ENCODE measurements at places on chromosomes 7 and 10.
A peak's percentile ranks its signal among the peaks of the same experiment; 100 is the strongest.

GRCh38 chr7:36092221-36092771 is 60.8 kb upstream of the EEPD1 start:
- no peak for DNase-seq

- no peak for DNase-seq
Observed at GRCh38 chr10:103839519-103839871, 15.9 kb downstream of the SH3PXD2A start.

GRCh38 chr7:104933022-104933421 is 81.0 kb upstream of the KMT2E start:
- no peak for DNase-seq

DNA sequence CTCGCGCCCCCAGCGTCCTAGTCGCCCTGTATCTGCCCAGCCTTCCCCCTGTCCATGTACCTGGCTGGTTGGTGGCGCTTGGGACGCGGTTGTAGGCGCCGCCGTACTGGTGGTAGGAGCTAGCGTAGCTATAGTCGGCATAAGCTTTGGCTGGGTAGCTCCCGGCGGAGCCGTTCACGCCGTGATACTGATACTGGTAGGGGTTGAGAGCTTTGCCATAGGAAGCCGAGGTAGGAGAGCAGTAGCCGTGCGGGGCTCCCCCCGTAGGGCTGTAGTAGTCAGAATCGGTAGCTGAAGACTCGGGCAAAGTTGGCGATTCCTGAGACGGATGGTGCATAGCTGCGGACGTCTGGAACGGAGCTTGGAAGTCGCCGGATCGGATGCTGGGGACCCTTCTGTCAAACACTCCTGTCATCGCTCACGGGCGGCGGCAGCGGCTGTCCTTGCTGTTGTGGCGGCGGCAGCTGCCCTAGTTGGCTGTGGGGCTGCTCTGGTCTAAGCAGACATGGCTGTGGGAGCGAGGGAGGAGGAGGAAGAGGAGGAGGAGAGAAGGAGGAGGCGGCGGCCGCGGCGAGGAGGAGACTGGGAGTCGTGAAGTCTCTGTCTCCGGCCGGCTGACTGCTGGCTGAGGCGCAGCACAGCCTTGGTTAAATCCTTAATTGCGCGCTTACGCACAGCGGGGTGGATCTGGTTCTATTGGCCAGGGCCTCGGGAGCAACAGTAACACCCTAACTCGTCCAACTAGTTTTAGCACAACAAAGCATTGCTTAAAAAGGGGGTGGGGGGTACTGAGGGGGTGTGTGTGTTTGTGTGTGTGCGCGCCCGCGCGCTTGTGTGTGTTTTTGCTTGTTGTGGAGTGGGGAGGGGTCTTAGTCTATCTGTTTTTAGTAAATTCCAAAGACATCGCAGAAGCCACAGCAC is at the start of gene DLX5:
Gene DLX5 (minus strand): TSS at position 623 of the 921 bp plus-strand sequence. CDS start 208 bp downstream, at position 415.
- DNase-seq = no peak

DNA sequence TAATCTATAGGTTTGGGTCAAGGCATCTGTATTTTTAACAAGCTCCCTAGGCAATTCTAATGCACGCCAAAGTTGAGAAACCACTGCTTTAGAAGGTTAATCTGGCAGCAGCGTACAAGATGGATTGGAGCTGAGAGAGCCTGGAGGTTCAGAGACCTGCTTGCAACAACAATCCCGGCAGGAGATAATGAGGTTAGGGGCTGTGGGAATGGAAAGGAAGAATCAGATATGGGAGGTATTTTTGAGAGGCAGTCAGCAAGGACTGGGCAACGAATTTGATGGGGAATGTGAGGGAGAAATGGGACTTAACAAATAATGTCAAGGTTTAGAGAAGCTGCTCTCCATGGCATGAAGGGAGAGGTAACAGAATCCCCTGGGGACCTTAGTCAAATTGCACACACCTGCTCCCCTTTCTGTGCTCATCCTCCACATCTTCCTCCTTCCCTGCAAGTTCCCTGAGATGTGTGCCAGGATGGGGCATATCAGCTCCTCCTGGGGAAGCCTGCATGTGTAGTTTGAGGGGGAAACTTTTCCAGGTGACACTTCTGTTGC is 731.0 kb upstream of the GALNT17 start:
- DNase-seq = no peak

- no peak for DNase-seq
Observed at GRCh38 chr7:112646783-112647182, 143.4 kb downstream of the TMEM168 start.

DNA sequence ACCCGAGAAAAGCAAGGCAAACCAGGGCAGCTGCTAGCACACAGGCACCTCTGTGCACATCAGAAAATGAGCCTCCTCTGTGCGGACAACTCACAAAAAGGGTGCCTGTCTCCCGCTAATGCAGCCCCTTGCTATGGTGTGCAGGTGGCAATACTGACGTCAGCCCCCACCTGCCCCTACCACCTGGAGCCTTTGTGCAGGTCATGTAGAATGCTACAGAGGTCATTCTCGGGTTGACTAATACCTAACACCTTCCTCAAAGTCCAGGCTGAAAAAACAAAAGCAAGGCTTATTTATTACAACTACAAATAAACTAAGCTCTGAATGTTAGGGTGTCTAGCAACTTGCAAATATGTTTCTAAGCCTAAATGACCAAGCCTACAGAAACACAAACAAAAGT is 13.9 kb downstream of the PIP4K2A start:
- DNase-seq = no peak

DNA sequence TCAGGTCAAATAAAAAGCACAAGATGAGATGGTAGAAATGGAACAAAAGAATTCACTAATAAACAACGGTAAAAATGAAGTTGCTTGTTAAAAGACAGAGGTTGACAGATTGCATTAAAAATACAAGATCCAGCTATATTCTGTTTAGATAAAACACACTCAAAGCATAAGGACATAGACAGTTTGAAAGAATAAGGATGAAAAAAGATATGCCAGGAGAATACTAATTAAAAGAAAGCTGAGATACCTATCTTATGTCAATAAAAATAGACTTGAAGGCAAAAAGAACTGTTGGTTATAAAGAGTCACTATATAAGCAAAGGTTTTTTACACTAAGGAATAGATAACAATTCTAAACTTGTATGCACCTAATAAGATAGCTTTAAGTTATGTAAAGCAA is 105.3 kb downstream of the GPR158 start:
- no peak for DNase-seq

DNA sequence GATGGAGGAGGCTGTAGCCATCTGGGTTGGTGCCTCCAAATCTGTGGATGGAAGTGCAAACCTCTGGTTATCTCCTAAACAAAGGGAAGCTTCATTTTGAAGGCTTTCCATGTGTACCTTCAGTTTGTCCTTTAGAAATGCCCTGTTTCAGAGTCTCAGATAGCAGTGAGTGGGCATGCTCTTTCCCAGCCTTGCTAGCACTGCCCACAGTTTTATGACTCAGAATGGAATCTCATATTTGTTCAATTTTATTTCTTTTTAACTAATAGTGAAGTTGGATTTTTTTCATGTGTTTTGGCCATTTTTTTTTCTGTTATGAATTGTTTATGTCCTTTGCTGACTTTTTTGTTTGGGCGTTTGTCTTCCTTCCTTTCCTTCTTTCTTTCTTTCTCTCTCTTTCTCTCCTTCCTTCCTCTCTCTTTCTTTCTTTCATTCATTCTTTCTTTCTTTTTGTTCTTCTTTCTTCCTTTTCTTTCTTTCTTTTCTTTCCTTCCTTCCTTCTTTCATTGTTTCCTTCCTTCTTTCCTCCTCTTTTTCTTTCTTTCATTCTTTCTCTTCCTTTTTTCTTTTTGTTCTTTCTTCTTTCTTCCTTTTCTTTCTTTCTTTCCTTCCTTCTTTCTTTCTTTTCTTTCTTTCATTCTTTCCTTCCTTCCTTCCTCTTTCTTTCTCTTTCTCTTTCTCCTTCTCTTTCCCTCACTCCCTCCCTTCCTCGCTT is 25.6 kb downstream of the PRF1 start:
- DNase-seq = no peak

DNA sequence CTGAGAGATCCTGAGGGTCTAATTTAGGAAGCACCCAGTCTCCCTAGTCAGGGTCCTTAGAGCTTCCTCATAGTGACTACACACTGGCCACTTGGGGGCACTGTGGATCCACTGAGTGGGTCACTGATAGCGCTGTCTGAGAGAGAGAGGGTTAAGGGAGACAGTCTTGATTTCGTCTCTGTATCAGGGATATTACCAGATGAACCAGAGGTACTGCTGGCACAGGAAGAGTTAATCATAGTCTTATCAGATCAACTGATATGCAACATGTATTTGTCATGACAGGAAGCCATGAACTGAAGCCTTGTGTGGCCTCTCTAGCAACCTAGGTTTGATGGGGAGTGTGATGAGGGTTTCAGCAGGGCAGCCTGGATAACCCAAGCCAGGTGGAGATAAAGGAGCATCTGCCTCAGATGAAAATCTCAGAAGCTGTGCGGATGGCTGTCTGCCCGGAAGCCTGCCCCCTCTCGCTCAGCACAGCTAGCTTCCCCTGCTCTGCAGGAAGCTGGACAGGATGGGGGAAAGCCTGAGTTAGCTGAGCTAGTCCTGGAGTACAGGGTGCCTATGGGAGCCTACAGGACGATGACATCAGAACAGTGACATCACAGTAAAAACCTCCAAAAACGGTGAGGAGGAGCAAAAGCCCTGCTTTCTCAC is 214.0 kb upstream of the PRSS1 start:
- DNase-seq = peak; percentile 38

DNA sequence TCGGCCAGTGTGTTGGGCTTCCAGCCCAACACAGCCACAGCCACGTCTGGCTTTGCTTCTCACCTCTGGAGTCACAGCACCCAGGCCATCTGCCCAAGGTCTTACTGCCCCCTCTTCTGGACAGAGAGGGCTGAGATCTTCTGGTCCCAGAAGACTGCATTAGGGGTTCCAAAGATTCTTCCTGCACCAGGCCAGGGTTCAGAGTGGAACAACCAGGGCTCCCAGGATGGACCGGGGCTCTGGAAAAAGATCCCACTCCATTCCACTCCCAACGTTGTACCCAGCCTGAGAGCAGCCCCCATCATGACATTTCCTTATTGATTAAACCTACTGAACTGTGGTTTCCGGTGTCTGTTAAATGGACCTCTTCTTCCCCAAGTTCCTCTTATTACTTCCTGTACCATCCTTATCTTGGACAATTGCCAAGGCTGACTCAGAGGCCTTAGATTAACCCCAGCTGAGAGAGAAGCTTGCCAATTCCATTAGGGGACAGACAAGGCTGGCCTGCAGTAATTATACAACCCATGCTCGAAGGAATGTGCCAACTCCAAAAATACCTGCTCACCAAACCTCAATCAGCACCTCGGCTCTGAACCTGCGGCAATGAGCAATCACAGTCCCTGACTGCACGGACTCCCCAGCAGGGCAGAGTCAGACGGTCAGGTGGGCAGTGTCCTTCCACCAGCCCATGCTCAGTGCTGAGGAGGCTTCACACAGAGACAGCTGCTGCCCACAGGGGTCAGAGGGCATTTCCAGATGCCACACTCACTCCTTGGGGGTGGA is 47.9 kb upstream of the NPFFR1 start:
- peak; percentile 15 for DNase-seq

GRCh38 chr10:83915801-83916200 is 223.5 kb upstream of the GHITM start:
- DNase-seq = no peak

DNA sequence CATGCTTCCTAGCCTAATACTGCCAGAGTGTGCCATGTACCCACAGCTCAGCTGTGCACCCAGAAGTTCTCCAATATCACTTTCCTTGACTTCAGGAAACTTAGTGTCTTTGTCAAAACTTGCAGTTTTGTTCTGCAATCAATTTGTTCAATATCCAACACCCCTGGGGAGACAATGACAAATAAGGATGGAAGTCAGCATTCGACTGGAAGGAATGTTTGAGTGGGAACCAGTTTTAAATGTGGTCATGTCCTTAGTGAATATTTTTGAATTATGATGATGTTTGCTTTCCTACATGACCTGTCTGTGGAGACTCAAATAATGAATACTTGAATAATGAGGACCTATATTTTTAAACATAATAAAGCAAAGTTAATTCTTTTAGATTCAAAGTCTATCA is 112.0 kb downstream of the ANK3 start:
- no peak for DNase-seq

DNA sequence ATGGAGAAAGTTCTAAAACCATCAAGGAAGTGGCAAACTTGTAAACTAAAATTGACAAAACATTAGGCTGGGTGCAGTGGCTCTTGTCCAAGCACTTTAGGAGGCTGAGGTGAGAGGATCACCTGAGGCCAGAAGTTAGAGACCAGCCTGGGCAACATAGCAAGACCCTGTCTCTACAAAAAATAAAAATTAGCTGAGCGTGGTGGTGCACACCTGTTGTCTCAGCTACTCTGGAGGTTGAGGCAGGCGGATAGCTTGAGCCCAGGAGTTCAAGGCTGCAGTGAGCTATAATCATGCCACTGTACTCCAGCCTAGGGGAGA is 29.4 kb upstream of the HNRNPH3 start:
- DNase-seq = no peak

DNA sequence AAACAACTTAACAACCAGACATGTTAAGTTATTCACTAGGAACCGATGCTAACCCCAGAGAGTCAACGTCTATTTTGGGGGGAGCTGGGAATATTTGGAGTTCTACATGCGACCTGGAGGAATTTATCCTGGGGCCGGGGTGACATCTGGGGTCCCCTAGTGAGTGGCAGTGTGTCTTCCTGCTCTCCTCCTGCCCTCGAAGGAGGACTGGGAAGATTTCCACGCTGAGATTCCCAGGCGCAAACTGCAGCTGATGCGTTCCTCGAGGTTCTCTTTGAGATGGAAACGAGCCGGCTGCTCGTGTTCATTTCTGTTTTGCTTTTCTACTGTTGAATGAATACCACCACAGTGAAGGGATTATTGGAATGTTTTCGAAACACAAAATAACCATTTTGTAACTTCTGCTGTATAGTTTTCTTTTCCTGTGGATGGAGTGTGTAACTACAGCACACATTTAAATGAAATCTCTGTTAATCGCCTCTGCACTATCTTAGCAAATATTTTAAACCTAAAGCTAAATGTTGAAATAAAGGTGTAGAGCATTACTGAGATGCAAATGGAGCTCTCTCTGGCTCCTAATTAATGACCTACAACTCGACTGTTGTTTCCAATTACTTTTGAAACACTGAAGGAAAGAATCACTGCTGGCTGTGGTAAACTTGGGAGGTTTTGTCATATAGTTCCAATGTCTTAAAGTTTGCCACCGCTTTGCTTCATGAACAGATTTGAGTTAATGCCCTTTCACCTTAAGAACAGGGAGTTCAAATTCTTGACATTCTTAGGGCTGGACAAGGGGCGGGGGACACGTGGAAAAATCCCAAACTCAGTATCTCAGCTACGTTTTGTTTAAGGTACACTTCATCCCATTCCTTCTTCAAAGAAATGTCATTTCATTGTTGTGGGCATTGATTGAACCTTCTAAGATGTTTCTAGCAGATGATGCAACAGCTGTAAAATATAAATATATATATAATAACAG is 21.1 kb downstream of the GATA3 start:
- no peak for DNase-seq

- no peak for DNase-seq
Observed at GRCh38 chr10:88409236-88409635, 173.9 kb downstream of the RNLS start.

DNA sequence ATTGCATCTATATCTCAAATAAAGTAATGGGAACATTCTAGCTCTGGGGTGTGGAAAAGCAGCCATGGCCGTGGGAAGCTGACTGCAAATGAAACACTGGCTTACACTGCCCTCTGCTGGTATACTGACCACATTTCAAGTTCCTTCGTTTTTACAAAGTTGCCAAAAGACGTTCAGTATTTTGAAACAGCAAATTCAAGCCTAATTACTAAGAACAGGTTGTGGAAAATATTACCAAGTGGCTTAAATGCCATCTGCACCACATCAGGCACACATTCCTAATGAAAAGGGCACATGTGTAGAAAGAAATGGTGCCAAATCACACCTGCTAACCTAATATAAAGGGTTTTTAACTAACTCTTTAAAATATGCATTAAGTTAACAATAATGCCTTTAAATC is 83.9 kb downstream of the JAZF1 start:
- peak; percentile 44 for DNase-seq

- no peak for DNase-seq
Observed at GRCh38 chr10:29845166-29845565, 210.4 kb upstream of the SVIL start.
